ENCODE measurements at places on chromosomes 2 and 18.

DNA sequence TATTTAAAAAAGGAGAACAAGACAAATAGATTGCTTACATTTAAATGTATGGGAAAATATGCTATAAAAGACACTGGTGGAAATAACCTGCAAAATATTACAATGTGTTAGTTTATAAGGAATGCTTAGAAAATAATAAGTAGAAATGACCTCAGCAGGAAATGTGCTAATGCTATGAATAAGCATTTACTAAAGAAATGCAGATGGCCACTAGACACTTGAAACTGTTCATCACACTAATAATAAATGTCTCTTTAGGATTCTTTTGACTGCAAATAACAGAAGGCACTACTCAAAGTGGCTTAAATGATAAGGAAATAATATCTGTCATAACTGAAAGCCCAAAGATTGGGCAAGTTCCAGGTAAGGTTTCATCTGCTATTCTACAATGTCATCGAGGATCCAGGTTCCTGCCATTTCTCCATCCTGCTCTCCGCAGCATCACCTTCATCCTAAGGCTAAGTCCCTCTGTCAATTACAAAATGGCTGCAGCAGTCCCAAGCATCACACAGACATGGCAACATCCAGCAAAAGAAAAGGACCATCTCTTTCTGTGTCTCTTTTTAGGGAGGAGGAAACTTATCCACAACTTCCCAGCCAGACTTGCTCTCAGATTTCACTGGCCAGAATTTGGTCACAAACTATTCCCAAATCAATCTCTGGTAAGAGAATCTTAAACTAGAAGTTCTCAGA lies 21.9 kb downstream of the METTL8 start:
- DNase-seq, result peak; percentile 58

DNA sequence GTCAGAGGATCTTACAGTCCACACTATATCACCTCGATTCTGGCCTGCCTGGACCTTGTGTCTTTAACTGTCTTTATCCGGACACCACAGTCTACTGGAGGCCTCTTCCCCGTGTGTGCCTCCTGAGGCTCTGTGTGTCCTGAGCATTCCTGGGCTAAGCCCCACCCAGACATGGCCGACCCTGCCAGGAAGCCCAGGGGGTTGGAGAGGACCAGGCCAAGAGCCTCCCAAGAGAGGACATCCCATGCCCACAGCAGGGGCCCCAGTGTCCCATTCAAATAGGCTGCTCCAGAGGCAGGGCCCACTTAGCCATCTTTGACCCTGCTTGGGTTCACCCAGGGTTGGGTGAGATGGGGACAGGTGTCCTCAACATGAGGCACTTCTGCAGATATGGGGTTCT lies 84.7 kb upstream of the OTOS start:
- DNase-seq, result no peak

GRCh38 chr2:147358375-147358774 lies 486.5 kb upstream of the ACVR2A start:
- DNase-seq, result no peak

DNA sequence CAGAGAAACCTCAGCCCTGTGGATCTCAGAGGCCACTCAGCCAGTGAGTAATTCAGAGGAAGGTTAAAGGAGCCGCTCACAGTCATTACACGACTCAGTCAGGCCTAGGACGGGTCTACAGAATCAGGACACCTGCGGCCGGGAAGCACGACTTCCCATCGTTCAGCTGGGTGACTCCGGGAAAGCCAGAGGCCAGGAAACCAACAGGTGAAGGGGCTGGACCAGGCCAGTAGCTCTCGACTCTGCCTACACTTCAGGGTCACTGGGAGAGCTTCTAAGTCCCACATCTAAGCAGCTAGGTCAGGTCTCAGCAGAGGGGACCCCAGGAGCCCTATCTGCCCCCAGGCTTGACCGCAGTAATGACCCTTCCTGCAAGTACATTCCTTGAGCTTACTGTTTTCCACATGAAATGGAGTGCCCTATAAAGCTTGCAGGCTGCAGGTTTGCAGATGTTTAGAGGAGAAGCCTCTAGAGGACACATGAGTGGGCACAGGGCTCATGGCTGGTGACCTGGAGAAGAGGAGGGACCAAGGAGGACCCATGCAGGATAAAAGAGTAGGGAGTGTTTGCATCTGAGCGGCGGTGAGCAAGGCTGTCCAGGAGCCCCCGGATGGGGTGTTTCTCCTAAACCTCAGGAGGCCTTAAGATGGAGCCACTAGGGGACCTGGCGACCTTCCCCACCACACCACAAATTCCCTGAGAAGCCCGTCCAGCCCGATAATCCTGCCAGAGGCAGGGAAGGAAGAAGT lies 9.5 kb downstream of the DIPK1C start:
- no peak for DNase-seq

Measured in fibroblast of villous mesenchyme (primary cell).